ENCODE measurements at places on chromosomes 7 and 10.

GRCh38 chr7:70446448-70447143 is 685.3 kb upstream of the GALNT17 start:
- no peak for DNase-seq

DNA sequence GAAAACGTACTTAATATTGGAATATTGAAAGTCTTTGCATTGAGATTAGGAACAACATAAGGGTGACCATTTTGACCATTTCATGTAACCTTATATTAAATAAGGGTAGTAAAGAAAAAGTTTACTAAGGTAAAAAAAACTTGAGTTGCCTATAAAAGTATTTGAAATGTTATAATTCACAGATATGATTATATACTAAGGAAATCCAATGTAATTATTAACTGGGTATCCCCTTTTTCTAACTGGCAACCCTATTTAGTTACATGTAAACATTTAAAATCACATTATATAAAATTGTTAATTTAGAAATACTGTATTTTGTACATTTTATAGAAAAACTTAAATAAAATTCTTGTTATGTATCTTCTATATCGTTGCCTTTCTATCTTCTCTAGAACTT is 64.2 kb downstream of the TRIM24 start:
- no peak for DNase-seq

DNA sequence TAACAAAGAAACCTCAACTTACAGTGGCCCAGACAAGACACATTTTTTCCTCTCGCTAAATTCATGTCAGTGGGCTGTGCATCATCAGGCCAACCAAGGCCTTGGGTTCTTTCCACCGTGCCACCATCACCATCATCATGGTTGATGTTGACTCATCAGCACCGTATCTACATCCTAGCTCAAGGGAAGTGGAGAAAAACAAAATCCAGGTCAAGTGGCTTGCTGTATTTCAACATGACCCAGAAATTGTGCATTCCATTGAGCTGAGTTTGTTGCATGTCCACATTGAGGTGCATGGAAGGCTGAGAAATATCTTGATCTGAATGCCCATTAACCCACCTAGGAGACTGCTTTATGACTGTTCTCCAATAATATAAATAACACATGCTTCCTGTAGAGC is 312.4 kb upstream of the CDC14C start:
- DNase-seq = no peak

DNA sequence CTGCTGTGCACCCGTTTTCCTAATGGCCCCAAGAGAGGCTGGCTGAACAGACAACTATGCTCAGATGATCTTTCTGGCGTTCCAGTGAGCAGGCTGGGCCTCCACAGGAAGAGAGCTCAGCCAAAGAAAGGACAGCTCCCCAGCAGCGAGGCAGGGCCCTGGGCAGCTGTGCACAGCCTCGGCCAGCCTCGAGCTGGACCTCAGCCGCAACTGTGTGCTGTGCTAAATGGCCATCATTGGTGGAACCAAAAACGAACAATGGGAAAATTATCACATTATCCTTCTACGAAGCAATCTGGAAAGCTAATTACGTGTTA is 97.5 kb downstream of the CTBP2 start:
- no peak for DNase-seq

Data from amniotic epithelial cell (primary cell).